ENCODE measurements at places on chromosomes 1 and 21.

- no peak for DNase-seq
These were observed 30.0 kb upstream of the LRRC8C start for GRCh38 chr1:89602871-89603404.

GRCh38 chr1:41648230-41648629 lies 163.7 kb upstream of the EDN2 start:
- DNase-seq, result no peak

GRCh38 chr1:47231301-47232186 lies 481 bp downstream of the TAL1 start:
- peak; percentile 44 for DNase-seq

- no peak for DNase-seq
These were observed 21.9 kb downstream of the TMCC2 start for GRCh38 chr1:205249651-205250050.

DNA sequence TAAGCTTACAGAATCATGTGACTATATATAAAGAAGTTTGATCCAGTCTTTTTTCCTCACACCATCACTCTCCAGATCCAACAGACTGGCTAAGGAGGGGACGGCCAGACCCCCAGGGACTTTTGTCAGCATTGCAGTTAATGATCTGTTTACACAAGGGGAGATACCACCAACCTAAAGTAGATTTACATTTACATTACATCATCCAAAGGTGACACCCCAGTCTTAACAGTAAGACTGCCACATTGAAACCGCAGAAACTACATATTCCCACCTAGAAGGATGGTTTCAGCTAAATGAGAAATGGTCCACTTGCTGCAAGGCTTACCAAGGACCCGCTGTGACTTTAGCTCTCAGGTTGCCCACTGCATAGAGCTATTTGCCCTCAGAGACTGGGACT lies 3.4 kb downstream of the RCAN1 start:
- no peak for DNase-seq

DNA sequence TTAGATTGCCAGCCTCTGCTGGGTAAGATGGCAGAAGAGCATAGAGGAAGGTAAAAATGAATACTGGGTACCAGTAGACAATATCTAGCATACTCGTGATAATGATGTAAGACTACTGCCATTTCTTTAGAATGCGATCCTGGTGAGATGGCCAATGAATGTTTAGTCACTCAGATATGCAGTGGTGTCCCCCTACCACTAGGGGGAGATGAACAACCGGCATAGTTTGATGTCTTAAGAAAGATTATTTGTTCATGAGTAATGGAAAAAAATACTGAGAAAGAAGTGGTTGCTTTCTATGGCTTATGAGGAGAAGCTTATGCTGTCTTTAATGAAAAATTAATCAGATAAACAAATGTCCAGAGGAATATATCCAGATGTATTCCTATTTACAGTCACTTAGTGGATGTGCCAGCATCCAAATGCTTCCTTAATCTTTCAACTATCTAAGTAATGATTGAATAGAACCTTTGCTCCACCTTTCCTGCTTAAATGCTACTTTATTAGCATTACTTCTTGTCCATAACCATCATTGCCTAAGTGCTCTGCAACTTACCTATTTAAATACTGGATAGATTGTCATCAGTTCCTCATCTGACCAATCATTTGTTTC lies 256.6 kb downstream of the ST6GALNAC3 start:
- DNase-seq, result peak; percentile 71

DNA sequence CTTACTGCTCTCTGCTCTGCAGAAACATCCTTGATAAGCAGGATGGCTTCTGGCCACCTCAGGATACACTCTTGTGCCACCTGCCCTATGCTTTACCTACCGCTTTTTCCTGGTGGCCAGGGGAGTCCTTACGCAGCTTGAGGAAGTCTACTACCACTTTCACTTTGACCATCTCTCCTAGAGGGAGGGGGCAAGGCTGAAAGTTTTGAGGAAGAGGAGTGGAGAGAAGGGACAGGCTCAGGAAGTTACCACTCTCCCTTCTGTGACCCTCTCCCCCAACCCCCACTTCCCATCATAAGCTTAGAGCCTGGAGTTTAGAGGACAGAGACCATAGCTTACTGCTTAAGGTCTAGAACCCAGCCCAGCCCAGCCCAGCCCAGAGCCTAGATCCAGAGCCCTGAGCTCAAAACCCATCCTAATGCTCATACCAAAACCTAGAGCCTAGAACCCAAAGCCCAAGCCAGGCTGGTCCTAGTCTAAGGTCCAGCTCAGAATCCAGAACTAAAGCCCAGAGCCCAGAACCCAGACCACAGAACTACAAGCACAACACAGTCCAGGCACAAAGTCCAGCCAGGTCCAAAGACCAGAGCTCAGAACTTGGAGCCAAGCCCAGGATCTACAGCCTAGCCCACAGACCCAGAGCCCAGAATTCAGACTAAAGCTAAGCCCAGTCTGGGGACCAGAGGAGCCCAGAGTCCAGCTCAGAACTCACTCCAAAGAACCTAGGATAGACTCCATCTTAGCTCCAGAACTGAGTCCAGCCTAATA lies 18.0 kb upstream of the MFSD2A start:
- DNase-seq, result peak; percentile 64

GRCh38 chr1:33307494-33307864 lies 13.4 kb downstream of the A3GALT2 start:
- no peak for DNase-seq

- DNase-seq, result no peak
These were observed 105.4 kb upstream of the KCNK2 start for GRCh38 chr1:214977110-214977509.
